ENCODE measurements at places on chromosomes 3 and 15.

- DNase-seq = no peak
These were observed 26.8 kb downstream of the FBXW12 start for GRCh38 chr3:48398701-48399386.

GRCh38 chr3:67515778-67516177, 138.6 kb downstream of the SUCLG2 start:
- DNase-seq = no peak

- no peak for DNase-seq
These were observed 319.6 kb downstream of the ZBTB20 start for GRCh38 chr3:114827495-114827894.

- no peak for DNase-seq
These were observed 287.1 kb downstream of the NAALADL2 start for GRCh38 chr3:175146258-175146657.

DNA sequence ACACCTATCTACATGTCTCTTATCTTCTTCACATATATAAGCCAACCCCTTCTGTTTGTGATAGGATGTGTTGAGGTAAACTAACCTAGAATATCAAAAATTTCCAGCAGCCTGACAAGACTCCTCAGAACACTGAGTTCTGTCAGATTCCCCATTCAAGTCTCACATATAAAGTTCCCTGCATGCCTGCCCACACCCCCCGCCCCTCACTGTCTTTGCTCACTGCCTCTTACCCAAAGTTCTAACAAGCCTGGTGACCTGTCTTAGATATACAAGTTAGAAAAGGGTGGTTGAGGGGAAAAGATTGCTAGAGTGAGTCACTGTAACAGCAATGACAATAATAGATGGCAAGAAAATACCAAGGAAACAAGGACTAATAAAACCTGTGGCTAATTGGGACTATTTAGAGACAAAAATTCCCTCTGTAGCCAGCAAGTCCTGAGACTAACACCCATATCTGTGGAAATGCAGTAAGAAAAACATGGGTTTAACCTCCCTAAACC, 40.1 kb downstream of the FBXO22 start:
- DNase-seq = no peak

- DNase-seq = no peak
These were observed 19.6 kb downstream of the HSPBAP1 start for GRCh38 chr3:122773944-122774509.

GRCh38 chr3:98705694-98706093, 57.4 kb upstream of the ST3GAL6 start:
- DNase-seq = no peak

- DNase-seq = peak; percentile 64
These were observed 1264.3 kb upstream of the ALCAM start for GRCh38 chr3:104102386-104102785.

- DNase-seq = no peak
These were observed 202.7 kb downstream of the TNIK start for GRCh38 chr3:171257251-171258203.

- DNase-seq = no peak
These were observed 20.2 kb downstream of the RNF13 start for GRCh38 chr3:149833241-149833640.

DNA sequence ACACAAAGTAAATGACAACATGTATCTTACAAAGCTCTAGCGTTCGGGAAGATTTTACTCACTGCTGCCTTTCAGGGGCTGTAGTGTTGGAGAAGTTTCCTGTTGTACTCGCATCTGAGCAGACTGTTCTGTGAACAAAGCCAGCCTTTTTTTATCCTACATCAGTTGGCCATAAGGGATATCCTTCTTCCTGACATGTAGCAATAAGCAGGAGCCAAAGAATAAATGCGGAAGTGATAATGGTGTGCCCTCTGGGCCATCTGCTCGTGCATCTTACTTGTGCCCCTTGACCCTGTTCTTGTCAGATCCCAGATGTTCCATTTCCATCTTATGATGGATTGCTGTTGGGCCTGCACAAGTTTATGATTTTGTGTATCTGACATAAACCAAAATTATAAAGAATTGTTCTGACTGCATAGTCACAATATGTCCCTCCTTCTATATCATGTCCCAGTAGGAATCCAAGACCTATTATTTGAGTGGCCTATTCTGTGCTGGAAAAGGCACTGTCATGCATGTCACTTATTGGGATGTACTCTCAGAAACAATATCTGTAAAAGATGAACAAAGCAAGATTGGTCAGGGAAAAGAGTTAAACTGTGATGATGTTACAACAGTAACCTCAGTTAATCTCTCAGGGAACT, 631.3 kb downstream of the NSUN3 start:
- no peak for DNase-seq

DNA sequence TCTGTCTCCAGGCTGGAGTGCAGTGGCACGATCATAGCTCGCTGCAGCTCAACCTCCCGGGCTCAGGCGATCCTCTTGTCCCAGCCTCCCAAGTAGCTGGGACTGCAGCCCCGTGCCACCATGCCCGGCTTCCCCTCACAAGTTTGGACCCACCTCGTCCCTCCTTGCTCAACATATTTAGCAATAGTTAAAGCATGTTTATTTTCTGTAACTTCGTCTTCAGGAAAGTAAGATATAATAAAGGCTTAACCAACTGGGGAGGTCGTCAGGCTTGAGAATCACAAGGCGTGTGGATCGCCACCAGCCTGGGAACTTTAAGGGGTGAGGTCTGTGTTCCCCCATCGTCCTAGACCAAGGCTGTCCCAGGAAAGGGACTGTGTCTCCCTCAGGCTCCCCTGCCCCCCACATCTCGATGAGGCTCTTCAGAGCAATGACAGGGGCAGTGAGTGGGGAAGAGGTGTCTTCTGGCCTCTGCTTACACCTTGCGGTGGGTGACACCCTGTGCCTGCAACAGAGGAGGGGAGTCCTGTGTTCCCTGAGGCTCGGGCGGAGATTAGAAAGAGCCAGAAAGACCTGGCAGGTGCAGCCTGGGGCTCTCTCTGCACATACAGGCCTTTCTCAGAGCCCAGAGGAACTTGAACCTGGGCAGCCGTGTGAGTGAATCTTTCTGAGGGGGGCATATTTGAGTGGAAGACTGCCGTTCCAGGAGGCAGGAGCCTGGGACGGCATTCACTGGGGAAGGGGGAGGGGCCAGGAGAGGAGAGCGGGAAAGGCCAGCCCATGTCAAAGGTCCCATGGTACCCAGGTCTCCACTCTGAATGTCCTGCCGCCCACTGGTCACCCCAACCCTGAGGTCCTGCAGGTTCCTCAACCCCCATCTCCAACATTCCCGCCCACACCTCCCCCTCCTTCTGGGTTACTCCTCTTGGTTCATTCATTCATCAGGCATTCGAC, 152.3 kb downstream of the SMAD6 start:
- peak; percentile 19 for DNase-seq

DNA sequence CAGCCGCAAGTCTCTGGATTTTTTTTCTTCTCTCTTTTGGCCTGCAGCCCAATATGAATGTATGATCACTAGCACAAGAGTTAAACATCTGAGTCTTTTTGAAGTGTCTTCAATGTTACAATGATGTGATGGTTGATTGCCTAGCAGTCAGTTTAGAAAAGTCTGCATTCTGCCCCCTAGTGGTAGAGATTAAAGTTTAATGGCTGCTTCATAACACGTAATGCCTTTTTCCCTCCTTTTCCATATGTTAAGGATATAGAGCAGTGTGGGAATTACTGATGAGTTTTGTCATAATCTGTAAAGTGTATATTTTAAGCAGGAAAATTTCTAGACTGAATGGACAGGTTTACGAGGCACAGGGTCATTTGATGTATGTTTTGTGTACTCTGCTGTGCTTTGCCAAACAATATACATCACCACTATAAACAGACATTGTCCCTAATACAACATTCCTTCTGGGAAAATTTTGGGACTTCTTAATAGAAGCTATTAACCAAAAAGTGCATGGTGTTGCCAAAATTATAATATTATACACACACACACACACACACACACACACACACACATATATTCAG, 1038.5 kb upstream of the NR2F2 start:
- DNase-seq = no peak

- DNase-seq = no peak
These were observed 62.4 kb downstream of the NTRK3 start for GRCh38 chr15:88194162-88194561.

- DNase-seq = peak; percentile 90
These were observed 86.2 kb upstream of the PIAS1 start for GRCh38 chr15:67967871-67968431.

DNA sequence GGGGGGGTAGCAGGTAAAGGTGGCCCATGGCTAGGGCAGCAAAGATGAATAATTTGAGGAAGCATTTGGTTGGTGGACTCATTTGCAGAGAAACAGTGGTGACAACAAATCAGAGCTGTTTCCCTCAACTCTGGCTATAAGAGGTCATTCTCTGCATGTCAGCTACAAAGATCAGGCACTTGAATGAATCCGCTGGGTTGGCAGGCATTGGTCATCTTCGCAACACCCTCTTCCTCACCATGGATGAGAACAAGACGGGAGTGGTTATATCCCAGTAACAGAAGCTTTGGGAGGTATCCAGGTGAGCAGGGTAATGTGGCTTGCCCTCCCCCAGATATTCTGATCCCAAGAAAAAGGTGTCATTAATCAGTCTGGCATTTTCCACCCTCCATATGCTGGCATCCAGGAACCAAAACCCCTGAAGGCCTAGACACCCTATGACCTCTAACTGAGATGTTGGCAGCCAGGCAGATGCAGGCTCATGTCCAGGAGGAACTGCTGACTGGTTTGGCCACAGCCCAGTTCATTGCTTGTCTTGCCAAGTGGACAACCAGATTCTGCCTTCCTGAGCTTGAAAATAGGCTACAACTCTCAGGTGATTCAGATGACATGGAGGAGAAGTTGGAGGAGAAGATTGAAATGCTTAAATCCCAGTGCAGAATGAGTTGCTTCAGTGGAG, 108.9 kb upstream of the TRIM42 start:
- no peak for DNase-seq

- DNase-seq = no peak
These were observed 93.0 kb upstream of the LPP start for GRCh38 chr3:188060840-188061544.

DNA sequence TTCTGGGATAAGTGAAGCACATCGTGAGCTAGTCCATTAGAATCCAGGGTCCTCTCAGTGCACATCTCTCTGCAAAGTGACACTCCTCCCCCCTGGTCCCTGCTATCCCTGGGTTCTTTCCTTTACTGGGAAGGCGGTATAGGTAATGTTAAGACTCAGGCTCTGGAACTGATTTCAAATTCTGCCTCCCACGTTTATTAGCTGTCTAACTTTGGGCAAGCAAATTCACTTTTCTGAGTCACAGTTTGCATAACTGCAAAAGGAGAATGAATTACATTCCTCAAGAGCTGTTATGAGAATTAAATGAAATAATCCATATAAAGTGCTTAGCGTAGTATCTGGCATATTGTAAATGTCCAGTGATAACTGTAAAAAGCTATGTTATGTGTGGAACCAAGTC, 168.1 kb upstream of the LRRN1 start:
- no peak for DNase-seq

- no peak for DNase-seq
These were observed 6.3 kb upstream of the PKM start for GRCh38 chr15:72237029-72237852.

DNA sequence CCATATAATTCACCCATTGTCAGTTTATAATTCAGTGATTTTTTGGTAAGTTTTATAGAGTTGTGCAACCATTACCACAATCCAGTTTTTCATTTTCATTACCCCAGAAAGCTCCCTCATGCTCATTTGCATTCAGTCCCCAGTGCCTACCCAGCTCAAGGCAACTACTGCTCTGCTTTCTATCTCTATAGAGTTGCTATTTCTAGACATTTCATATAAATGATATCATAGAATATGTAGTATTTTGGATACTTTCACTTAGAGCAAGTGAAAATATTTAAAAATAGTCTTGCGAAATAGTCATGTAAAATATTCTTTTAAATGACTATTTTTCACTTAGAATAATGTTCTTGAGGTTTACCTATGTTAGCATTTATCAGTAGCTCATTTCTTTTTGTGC, 42.1 kb downstream of the ZNF654 start:
- no peak for DNase-seq

DNA sequence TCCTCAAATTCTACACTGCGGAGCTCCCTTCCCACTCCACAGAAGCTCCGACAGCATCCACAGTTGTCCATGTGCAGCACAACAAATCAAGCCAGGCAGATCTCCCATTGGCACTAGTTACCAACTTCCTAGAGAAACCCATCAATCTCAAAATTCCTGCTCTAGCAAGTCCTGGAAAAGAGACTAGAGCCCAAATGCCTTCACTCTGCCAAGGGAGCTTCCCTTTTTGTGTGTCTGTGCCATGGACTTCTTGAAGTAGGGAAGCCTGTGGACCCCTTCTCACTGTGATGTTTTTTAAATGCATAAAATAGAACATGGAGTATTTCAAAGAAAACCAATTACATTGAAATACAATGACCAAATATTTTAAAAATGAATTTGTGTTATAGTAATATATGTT, 59.1 kb downstream of the TGFBR2 start:
- DNase-seq = no peak

GRCh38 chr3:150311156-150311555, 96.9 kb upstream of the TSC22D2 start:
- DNase-seq = no peak

GRCh38 chr3:42339321-42339720, 71.1 kb downstream of the LYZL4 start:
- DNase-seq = no peak

- no peak for DNase-seq
These were observed 199.4 kb upstream of the THBS1 start for GRCh38 chr15:39381517-39381916.

GRCh38 chr3:141849056-141849815, 27.2 kb upstream of the ATP1B3 start:
- DNase-seq = no peak

DNA sequence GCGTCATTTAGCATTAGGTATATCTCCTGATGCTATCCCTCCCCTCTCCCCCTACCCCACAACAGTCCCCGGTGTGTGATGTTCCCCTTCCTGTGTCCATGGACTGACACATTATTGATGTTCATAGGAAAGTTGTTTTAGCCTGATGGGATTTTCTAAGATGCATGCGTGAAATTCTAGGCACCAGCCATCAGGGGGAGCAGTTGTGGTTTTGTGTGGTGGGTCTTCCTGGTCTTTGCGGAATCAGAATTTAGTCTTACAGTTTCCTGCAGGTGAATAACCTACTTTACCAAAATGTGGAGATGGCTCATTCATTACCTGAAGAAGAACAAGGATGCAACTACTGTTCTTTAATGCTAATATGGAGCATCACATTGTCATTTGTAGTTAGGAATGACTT, 455.0 kb upstream of the THBS1 start:
- peak; percentile 72 for DNase-seq

DNA sequence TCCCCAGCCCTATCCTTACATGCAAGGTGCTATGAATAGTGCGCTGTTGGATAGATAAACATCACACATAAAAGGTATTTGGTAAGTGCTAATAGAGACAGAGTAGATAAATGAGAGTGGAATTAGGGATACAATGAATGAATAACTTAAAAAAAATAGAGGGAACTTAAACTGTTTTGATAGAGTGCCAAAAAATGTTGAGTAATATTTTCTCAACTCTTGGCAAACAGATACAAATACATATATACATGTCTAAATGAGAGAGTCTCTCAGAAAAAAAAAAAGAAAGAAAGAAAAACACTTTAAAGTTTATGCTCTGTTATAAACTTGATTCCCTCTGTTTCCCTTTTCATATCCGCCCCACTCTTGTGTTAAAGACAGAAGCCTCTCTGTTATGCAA, 667.4 kb downstream of the ROBO2 start:
- DNase-seq = no peak

GRCh38 chr15:82890338-82890994, 62.1 kb downstream of the HOMER2 start:
- no peak for DNase-seq
